Kidney epithelial cell (primary cell): ENCODE measurements at places on chromosomes 4 and X.

DNA sequence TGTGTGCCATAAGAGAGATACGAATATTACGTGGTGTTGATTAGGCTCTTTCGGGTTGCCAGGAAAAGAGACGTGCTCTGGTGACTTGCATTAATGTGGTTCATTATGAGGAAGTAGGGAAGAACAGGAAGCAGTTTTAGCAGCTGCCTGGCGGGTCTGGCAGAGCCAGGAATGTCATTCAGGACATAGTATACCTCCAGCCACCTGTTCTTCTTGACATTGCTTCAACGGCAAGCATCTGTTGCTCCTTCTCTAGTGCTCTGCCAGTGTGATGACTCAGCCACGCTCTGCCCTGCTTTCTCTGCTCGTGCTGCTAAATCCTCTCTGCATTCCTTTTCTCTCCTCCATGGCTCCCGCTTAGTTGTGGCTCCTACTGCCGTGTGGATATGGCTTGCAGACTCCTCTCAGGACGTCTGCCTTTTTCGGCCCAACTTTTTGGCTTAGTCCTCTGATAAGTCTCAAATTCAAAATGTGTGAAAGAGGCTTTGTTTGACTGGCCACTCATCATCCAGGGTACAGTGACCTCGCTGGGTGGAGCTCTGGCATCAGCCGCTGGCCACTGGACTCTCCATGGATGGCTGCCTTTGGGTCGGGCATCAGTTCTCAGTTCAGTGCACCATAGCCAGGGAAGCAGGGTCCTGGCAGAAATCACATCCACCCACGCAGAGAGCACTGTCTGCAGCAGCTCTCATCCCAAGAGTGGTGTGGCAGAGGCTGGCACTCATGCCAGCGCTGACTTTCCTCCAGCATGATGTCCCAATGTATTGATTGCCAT lies 89.3 kb upstream of the KLF3 start:
- DNase-seq: no peak

GRCh38 chr4:120858776-120859175 lies 63.8 kb downstream of the PRDM5 start:
- DNase-seq: no peak

- peak; percentile 79 for DNase-seq
Observed at GRCh38 chr4:1323635-1324442, 23.2 kb upstream of the UVSSA start.

GRCh38 chrX:56765811-56766553 lies 36.9 kb downstream of the NBDY start:
- DNase-seq: no peak

DNA sequence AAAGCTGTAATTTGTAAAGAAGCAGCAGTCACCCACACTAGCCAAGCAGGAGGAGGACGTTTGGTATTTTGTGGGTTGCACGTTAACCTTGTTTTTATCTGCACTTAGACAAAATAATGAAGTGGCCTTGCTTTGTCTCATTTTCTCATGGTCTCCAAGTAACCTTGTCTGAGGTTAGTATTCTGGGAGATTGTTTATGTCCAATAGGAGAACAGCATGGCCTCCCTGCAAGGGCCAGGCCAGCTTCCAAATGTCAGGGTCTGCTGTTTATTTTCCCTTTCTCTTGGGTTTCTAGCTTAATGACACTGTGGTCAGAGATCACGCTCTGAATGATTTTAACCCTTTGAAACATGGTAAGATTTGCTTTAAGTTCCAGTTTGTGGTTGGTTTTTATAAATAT lies 29.9 kb downstream of the PNMA6E start:
- DNase-seq: no peak

DNA sequence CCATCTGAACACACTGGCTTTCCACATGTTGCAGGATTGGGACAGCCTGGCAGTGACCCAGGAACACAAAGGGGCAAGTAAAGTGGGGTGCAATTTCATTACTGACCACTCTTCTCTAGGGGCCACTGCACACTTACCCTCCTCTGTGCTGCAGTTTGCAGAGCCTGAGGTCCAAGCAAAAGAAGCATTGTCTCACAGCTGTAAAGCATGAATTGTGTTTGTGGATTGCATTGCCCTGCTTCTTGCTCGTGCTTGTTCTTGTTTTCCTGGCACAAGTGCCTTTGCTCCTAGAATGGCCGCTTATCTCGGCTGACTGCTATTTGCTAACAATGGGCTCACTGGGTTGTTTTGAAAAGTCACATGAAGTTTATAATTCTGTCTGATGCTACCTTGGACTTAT lies 209.1 kb upstream of the JADE1 start:
- DNase-seq: no peak

GRCh38 chr4:168538632-168539031 lies 41.8 kb downstream of the PALLD start:
- no peak for DNase-seq

- DNase-seq: no peak
Observed at GRCh38 chrX:2572740-2573139, 72.0 kb upstream of the DHRSX start.

DNA sequence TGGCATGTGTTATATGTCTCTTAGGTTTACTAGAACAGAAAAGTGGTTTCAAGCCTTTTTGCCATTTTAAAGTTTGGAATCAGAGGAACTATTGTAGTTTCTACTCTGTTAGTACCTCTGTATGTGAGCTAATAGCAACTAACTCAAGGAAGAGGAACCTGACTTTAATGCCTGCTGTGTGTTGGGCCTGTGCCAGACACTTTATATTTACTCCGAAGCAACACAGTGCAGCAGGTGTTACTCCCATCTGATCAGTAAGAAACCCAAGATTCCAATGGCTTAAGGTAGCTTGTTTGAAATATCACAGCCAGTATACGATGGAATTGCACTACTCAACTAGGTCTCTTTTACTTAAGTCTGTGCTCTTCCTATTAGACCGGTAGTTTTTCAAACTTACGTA lies 79.2 kb downstream of the USP9X start:
- DNase-seq: no peak

DNA sequence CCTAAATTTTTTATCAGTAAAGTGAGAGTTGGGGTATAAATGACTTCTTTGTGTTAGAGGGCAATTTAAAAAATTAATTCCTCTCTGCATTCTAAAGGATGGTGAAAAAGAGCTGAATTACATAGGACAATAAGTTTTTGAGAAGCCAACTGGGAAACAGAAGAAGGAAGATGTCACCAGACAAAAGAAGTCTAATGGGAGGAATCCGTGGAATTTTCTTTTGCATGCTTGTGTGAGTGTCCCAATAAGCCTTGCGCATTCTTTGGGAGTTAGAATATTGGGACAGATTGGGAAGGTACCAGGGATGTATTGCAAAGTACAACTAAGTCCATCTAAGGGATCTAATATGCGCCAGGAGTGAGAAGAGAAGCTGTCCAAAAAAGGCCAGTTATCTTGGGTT lies 35.1 kb upstream of the NR3C2 start:
- no peak for DNase-seq

- DNase-seq: no peak
Observed at GRCh38 chr4:3295837-3296624, 3.2 kb downstream of the RGS12 start.

- no peak for DNase-seq
Observed at GRCh38 chr4:105709081-105709450, 482 bp downstream of the GSTCD start.

DNA sequence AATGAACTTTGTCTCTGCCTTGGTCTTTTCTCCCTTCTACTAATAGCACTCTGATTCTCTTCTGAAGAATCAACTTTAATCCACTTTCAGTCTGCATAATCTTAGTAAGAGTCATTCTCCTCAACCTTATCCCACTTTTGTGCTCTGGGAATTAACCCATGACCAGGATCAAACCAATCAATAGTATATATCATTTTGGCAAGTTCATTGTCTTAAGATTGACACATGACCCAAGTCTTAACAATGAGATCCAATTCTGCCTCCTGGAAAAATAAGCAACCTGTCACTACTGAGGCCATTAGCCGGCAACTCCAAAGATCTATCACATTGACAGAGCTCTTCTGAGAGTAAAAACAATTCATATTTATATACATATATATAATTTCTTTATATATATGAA lies 1358.4 kb upstream of the ADGRL3 start:
- DNase-seq: no peak

DNA sequence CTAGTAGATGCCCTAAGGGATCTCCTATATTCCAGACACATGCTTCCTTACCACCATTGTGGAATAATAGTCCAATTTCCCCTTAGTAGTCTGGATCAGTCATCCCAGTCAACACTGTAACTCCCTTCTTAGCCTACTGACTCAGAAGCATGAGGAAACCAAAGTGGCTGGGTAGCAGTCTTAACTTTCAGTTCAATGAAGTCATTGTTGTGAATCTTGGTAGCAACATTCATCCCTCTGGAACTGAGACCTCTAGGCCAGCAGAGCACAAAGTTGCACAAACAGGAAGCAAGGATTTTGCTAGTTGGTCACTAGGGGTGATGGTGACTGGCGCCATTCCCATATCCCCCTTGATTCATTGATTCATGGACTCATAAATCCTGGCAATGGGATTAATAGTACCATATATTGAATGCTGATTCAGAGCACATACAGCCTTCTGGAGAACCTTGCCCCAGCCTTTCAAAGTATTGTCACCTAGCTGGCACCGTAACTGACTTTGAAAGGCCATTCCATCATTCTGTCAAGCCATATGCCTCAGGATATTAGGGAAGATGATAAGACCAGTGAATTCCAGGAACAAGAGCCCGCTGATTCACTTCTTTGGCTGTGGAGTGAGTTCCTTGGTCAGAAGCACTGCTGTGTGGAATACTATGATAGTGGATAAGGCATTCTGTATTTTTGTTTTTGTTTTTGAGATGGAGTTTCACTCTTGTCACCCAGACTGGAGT lies 19.7 kb upstream of the GPAT3 start:
- DNase-seq: peak; percentile 69

DNA sequence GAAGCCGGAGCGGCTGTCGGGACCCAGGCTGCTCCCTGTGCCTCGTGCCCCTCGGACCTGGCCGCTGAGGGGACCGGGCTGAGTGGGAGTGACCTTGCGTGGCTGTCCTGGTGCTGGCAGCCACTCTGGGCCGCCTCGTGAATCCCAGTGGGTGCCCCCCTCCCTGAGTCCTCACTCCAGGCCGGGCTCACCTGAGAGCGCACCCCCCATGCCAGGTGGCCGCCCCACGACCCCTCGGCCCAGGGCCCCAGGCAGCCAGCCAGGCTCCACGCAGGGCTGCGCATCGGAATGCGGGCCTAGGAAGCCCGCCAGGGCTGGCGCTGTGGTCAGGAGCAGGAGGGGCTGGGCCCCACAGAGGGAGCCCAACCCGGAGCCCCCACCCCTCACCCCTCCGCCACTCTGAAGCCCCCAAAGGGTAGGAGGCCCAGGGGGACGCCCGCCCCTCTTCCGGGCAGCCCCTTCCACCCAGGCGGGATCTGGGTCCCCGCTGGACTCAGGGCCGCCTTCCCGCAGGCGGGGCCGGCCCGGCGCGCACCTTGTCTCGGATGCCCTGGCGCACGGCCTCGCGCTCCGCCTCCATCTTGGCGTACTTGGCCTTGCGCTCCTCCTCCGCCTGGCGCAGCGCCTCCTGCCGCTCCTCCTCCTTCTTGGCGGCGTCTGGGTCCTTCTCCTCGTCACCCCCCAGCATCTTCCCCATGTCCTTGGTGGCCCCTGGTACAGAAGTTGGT lies 33.9 kb downstream of the CPLX1 start:
- DNase-seq: no peak

DNA sequence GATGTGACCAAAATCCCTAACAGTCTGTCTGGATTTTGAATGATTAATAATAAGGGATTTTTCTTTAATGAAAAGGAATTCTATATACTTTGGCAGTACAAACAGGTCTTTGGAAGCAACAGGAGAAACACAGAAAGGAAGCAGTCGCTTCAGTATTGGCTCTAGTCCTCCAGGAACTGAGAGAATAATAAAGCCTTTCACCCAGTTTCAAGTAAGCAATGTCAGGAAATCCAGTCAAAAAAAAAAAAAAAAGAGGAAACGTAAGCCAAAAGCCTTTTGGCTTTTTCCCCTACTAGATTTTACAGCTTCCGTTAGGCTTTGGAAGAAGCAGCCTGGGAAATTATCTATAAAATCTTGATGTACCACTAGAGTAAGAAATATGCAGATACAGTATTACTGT lies 61.7 kb upstream of the HDAC8 start:
- DNase-seq: no peak

- DNase-seq: no peak
Observed at GRCh38 chr4:1019729-1020470, 8.5 kb downstream of the FGFRL1 start.

DNA sequence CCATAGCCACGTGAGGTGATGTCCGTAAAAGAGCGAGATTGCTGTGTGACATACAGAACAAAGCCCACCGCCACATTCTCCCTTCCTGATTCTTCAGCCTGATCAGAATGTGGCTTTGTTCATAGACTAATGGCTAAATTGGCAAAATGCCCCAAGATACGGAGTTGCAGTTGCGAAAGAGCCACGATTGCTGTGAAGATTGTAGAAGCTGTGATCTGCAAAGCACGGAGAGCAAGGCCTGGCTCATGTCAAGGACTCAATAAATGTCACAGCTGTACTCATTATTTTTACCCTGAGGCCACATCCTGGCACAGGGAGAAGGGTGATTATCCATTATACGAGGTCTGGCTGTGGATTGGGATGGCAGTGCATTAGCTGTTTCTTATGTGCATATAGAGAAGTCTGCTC lies 34.2 kb downstream of the ARSD start:
- no peak for DNase-seq

DNA sequence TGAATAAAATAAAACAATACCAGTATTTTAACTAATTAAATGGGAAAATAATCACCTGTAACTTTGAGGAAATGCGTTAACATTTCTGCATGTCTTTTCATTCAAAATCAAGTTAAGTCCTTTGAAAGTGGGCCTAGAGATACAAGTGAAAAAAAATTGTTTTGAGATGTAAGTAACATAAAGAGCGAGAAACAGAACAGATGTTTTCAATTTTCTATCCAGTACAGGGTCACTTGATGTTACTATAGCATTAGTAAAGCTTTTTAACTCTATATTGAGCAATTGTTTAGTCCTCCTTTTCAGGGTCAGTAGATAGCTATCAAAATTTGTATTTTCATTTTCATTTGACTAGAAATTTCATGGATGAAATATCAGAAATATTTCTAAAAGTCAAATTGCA lies 761.4 kb downstream of the CCSER1 start:
- DNase-seq: no peak

DNA sequence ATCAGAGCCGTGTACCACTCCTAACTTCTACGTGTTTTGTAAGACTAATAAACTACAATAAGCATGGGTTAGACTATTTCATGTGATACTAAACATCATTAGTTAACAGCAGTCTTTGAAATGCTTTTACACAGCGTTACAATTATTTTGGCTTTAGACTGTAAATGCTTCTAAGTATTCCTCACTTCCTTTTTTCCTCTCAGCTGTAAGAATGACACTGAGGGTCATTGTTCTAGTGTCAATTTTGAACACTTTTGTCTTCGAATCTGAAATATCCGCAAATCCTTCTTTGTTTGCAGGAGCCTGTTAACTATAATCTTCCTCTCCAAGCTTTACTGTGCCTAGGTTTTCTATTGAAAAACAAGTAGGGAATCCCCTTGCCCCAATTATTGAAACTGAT lies 1.5 kb downstream of the ABCE1 start:
- DNase-seq: no peak
